ENCODE measurements at places on chromosomes 12 and 14.

GRCh38 chr14:102854091-102854703 lies 68.3 kb upstream of the AMN start:
- DNase-seq, result no peak

DNA sequence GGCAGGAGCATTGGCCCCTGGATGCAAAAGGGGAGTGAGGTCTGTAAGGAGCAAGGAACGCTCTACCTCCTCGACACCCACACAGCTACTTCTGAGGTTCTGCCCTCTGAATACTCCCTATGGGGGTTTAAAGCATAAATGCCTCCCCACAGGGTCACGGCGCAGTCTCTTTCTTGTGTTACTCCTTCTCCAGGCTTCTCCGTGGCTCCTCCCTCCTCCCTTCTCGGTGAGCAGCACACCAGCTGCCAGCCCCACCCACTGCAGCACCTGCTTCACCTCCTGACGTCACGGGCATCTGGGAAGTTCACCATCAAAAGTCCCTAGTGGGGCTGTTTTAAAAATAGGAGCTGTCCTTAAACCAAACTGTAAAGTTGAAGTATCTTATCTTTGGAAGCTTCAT lies 67.3 kb downstream of the SPTB start:
- no peak for DNase-seq

DNA sequence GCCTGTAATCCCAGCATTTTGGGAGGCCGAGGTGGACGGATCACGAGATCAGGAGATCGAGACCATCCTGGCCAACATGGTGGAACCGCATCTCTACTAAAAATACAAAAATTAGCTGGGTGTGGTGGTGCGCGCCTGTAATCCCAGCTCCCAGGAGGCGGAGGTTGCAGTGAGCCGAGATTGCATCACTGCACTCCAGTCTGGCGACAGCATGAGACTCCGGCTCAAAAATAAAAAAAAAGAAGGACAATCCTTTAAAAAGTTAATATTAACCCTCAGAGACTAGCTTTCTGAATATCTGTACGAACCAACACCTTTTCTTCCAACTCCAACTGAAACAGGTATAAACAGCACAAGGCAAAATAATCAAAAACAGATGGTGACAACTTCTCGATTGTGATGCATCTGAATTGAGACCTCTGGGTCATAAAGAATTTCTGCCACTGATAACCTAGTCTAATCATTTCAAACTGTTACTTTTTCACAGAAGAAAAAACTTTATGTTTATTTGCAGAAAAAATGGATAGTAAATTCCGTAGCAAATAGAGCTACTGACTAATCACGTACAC lies 27.8 kb downstream of the CLIP1 start:
- DNase-seq, result no peak

- no peak for DNase-seq
Measured at GRCh38 chr14:88323086-88323522, at the start of gene KCNK10. Gene KCNK10, minus strand, starts transcription at chr14:88323269. Its CDS starts 471 bp downstream, at chr14:88322798.

DNA sequence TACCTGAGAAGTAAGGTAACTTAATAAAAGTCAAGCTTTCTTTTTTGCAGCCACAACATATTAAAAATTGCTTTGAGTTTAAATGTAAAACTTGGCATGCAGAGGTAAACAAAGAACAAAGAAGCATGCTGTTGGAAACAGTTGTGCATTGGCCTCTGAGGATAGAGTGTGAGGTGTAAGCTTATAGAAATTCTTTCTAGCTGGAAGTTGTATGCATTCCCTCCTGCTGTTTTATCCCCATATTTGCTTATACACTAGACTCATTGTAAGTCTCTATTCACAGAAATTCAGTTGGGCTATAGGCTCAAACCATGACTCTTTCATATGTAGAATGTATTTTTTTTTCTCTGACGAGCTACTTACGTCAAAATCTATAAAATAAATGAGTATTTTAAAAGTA lies 316.3 kb downstream of the SLC6A15 start:
- DNase-seq, result no peak

GRCh38 chr12:19431407-19432308 lies 7.6 kb upstream of the AEBP2 start:
- DNase-seq, result peak; percentile 73

DNA sequence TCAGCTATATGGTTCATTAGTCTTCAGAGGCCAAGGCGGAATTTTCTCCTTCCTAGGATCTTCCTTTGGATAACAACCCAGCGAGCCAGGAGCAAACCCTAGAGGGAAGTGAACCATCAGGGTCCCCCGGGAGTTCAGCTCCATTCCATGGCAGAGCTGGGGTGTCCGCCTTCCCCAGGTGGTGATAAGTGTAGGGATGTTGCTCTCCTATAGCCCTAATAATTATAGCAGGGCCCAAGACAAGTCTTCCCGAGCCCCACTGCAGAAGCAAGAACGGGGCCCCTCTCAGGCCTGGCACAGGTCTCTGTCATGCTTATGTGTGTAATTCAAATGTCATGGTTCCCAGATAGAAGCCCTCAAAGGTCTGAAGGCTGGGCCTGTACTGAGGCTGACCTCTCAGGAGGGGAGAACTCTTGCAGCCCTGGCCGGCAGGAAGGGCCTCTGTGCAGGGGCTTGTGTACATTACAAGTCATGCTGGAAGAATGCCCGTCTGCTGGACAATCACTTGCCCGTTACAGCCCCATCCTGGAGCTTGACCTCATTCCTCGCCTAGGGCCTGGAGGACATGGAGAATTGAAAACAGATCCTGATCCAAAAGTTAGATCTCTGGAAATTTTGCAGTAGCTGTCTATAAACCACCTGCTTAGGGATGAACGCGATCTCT lies 17.3 kb downstream of the LRTM2 start:
- no peak for DNase-seq

- DNase-seq, result peak; percentile 72
Measured at GRCh38 chr14:99821519-99822508, 28.6 kb downstream of the EML1 start.

- no peak for DNase-seq
Measured at GRCh38 chr12:23559268-23559753, 390.2 kb downstream of the SOX5 start.

DNA sequence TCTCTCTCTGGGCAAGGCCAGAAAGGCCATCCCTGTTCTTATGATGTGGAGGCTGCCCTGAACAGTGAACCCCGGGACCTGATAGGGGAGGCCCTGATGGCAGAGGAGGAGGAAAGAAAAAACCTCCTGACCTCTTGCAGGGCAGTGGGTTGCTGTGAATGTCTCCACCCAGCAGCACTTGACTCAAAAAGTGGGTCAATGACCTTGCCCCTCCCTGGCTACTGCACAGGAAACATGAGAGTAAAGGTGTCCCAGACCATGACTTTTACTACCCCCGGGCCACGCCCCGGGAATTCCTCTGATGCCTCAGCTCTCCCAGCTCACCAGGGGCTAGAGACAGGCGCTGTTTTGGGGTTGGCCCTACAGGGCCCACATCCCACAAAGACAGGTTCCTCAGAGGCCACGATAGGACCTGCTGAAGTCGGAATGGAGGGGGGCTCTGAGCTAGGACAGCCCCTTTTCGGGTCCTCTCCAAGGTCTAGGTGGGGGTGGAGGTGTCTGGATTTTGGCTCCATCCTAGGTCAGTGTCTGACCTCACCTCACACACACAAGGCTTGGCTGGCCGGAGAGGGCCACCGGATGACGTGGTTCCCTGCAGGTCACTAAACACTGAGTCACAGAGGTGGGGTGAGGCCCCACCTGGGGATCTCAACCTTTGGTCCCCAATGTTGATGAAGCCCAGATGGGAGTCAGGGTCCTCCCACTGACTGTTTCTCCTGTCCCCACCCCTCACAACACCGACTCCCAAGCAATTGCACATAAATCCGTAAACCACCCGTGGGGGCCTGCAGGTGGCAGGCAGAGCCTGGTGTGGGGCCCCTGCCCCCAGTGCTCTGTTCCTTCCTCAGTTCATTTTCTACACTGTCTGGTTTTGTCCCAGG lies 1.6 kb downstream of the RHOF start:
- no peak for DNase-seq

GRCh38 chr12:30837595-30837994 lies 82.8 kb upstream of the CAPRIN2 start:
- no peak for DNase-seq

DNA sequence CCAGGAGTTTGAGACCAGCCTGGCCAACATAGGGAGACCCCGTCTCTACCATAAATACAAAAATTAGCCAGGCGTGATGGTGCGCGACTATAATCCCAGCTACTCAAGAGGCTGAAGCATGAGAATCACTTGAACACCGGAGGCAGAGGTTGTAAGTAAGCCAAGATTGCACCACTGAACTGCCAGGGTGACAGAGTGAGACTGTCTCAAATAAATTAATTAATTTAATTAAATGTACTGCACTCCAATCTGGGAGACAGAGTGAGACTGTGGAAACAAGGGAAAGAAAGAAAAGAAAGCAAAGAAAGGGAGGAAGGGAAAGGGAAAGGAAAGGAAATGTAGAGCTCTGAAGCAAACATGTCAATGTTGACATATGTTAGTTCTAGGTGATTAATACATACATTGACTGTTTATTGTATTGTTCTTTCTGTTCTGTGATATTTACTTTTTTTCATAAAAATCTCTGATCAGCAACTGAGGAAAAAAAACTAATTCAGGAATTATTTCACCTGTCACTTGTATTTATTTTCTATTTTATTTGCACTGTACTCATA lies 99.6 kb downstream of the DENND5B start:
- no peak for DNase-seq

DNA sequence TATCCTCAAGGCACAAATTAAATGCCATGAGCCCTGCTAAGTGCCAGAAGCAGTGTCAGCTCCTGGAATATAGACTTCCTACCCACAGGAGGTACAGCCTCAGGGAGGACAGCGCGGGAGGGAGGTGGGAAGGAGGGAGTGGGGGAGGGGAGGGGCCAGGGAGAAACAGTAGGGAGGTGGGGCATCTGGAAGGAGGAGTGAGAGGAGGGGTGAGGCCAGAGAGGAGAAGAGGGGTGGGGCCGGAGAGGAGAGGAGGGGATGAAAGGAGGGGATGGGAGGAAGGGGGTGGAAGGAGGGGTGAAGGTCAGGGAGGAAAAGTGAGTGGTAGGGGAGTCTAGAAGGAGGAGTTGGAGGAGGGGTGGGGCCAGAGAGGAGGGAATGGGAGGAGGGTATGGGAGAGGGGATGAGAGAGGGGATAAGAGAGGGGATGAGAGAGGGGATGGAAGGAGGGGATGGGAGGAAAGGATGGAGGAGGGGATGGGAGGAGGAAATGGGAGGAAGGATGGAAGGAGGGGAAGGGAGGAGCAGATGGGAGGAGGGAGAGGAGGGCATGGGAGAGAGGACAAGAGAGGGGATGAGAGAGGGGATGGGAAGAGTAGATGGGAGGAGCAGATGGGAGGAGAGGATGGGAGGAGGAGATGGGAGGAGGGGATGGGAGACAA lies 9.2 kb upstream of the CCDC197 start:
- DNase-seq, result no peak

DNA sequence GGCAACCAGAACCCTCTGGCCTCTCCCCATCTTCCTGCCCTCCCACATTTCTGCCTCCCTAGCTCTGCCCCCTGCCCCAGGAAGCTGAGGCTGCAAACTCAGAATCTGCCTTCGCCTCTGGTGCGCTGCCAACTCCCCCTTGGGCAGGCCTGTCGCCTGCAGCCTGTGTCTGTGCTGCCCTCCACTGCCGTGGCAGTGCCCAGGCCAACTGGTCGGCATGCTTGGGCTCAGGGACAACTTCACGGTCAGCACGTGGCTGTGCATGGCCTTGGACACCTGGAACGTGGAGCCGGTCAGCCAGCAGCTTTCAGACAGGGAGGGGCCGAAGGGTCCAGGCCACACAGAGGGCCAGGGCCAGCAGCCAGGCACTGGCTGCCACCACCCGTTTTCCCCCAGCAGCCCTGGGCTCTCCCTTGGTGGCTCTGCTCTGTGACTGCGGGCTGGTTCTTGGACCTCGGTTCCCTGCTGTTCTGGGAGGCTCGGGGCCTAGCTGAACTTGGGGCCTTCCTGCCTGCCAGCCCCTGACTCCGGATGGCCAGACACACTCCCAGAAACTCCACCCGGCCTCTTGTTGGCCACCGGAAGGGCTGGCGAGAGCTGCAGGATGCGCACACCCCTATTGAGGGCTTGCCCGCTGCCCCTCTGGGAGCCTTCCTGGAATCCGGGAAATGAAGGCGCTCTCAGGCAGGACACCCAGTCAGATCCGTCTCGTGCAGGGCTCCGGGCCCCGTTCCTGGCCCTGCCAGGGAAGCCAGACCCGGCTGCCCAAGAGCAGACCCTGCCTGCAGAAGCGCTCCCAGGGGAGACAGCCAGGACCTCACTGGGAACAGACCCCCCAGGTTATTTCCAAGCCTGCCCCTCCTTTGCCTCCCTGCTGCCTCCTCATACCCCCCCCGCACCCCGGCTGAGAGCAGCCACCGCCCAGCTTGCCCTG lies 34.2 kb upstream of the PPP1R13B start:
- no peak for DNase-seq

DNA sequence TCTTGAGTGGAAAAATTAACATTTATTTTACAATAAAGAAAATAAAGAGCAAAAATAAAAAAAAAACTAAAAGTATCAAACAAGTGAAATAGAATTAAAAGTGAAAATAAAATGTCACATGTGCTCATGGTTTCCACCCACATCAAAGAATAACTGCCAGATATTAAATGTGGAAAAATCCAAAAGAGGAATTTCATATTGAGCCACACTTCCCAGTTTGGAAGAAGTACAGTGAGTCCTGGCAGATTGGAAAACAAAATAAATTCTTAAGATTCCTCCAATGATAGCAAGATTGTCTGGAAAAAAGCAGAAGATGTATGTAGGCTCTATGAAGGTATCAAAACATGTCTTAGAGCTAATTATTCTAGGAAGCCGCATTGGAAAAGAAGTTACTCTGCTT lies 1019.5 kb downstream of the SLC6A15 start:
- no peak for DNase-seq

- no peak for DNase-seq
Measured at GRCh38 chr12:119229837-119230236, 51.1 kb downstream of the HSPB8 start.

- no peak for DNase-seq
Measured at GRCh38 chr14:63269561-63270225, 49.0 kb downstream of the GPHB5 start.

- DNase-seq, result no peak
Measured at GRCh38 chr14:71486279-71486678, 445.9 kb upstream of the RGS6 start.

GRCh38 chr14:72638021-72638420 lies 255.9 kb downstream of the DPF3 start:
- DNase-seq, result peak; percentile 46

DNA sequence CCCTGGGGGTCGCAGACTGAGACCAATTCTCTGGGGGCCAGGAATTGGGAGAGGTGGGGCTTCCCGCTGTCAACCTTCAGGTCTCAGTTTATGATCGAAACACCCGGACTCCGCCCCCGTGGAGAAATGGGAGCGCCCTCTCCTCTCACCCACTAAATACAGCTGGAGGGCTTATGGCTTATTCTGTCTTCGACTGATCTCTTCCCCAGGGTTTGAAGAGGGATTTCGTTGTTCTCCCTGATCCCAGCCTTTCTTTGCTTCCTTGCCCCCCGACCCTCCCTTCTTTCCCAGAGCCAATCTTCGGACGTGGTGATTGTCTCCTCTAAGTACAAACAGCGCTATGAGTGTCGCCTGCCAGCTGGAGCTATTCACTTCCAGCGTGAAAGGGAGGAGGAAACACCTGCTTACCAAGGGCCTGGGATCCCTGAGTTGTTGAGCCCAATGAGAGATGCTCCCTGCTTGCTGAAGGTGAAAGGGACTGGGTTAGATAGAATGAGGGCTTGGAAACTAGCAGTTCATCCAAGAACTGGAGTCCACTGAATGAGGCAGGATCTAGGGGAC lies 607 bp downstream of the OS9 start:
- no peak for DNase-seq

All from BJ (cell line).